ENCODE measurements at places on chromosomes 13 and 19.

- peak; percentile 31 for DNase-seq
These were observed 14.0 kb downstream of the EXOSC8 start for GRCh38 chr13:37014609-37015008.

DNA sequence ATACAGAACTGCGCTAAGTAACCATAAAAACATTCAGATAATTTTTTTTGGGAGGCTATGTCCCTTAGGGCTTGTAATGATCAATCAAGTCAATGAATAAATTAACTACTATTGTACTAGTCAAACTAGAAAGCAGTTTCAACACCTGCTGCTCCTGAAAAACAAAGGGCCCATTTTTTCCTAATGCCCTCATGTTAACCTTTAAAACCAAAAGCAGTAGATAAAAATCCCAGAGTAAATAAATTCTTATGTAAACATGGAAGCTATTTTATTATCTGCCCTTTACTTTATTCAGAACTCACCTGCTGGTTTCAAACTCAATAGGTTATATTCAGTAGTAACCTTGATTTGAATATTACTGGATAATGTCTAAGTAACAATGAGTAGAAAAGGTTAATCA, 159.5 kb upstream of the STARD13 start:
- no peak for DNase-seq

DNA sequence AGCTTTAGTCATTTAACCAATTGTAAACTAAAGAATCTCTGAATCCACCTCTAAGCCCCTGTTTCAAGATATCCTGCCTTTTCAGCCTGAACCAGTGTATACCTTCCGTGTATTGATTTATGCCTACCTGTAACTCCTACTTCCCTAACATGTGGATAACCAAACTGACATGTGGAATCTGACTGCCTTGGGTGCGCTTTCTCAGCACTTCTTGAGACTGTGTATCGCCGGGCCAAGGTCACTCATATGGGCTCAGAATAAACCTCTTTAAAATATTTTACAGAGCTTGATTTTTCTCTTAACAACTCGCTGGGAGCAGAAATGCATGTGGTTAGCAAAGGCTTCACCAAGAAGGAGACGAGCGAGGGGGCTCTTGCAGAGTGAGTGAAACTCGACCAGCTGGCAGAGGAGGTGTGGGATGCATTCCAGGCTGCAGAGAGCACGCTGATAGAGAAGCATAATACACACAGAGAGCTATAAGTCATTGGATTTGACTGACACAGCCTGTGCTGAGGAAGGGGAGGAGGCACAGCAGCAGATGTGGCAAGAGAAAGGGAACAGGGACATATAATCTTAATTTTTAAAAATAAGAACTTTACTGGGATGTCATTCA, 268.2 kb upstream of the MAB21L1 start:
- no peak for DNase-seq

DNA sequence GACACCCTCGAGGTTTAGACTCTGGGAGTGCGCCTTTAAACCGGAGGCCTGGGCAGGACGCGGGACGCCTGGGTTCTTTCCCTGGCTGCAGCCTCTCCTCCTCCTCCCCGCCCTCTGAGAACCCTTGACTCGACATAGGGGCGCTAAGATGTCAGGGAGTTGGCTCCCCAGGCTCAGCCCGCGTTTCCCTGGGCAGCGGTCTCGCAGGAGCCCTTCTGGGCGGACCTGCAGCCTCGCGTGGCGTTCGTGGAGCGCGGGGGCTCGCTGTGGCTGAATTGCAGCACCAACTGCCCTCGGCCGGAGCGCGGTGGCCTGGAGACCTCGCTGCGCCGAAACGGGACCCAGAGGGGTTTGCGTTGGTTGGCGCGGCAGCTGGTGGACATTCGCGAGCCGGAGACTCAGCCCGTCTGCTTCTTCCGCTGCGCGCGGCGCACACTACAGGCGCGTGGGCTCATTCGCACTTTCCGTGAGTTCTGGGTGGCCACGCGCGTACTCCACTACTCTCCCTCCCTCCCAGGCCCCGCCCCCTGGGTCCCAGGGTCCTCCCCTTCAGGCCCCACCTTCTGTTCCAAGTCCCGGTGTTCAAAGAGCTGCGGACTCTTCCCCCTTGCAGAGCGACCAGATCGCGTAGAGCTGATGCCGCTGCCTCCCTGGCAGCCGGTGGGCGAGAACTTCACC, 1.3 kb downstream of the ICAM5 start:
- DNase-seq: no peak

GRCh38 chr19:29831686-29832085, 19.9 kb downstream of the CCNE1 start:
- DNase-seq: no peak

Measured in fibroblast of the aortic adventitia (primary cell).